ENCODE measurements at places on chromosomes 1 and 21.

DNA sequence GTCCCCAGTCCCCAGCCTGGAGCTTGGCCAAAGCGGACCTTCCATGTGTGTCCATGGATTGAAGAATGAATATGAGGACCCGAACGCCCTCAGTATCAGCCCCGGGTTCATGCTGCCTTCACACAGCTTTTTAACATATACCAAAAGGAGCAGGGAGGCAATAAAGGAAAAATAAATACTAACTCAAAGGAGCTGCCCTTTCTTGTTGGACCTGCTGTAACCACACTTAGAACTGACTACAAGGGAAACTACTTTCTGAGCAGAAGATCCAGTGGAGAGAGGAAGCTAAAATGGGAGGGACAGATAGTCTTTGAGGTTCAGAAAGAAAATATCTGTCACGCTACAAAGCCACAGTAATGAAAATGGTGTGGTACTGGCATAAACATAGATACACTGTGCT lies 48.6 kb downstream of the CNN3 start:
- DNase-seq = no peak

GRCh38 chr1:15197591-15198447 lies 44.3 kb downstream of the TMEM51 start:
- no peak for DNase-seq

DNA sequence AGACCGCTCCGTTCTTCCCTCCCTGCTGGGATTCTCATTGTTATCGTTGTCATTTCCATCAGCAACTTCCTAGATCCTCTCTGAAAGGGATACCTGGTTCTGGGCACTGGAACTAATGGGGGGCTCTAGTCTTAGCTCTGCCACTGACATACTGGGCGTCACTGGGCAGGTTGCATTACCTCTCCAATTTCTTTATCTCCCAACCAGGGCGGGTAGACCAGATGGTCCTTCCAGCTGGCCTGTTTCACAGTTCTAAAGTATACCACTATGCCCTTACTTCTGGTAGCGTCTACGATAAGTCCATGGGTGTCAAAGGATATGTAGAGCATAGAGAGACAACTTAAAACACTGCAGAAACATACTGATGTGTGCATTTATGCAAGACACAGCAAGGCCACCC lies 1.4 kb downstream of the GPR37L1 start:
- no peak for DNase-seq

GRCh38 chr1:17984583-17984982 lies 123.0 kb upstream of the IGSF21 start:
- DNase-seq = peak; percentile 17

GRCh38 chr1:36182734-36183133 lies 26.8 kb downstream of the MAP7D1 start:
- no peak for DNase-seq

GRCh38 chr1:54678776-54679643 lies 36.7 kb upstream of the TTC4 start:
- DNase-seq = no peak

- no peak for DNase-seq
These were observed 10.1 kb upstream of the LRRC38 start for GRCh38 chr1:13523780-13524477.

DNA sequence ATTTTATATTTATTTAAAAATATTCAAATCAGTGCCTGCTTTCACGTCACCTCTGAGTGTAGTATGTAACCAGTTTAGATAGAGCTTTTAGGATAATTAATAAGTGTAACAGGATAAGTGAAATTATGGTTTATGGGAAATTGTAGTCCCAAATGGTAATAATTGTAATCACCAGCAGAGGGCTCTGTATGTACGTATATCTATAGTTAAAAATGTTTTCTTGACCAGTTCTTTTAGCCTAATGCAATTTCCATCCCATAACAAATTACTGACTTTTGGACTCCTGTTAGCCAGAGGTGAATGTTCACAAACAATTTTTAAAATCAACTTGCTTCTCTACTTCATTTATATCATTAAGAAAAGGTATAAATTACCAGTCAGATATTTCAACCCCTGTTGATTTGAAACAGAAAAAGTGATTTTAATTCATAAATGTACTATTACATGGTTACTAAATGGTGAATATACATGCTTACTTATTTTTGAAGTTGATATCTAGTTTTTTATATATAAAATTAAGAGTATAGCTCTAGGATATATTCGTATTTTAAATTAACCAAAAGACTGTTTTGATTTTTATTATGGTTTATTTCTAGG lies 25.3 kb downstream of the SLC30A7 start:
- DNase-seq = peak; percentile 58

DNA sequence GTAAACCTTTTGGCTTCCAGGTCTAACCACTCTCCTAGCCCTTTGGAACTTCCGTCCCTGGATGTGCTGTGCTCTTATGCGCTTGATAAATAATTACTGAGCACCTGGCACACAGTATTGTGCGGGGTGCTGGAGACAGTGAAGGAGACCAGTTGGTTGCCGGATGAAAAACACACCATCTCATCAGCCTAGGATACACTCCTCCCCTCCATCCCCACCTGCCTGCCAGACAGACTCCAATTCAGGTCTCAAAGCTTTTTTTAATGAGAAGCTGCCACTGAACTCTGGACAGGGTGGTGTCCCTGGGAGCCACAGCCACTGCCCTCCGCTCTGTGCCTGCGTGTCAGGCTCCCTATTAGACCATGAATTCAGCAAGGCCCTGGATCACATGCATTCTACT lies 9.2 kb downstream of the GNB1 start:
- no peak for DNase-seq

DNA sequence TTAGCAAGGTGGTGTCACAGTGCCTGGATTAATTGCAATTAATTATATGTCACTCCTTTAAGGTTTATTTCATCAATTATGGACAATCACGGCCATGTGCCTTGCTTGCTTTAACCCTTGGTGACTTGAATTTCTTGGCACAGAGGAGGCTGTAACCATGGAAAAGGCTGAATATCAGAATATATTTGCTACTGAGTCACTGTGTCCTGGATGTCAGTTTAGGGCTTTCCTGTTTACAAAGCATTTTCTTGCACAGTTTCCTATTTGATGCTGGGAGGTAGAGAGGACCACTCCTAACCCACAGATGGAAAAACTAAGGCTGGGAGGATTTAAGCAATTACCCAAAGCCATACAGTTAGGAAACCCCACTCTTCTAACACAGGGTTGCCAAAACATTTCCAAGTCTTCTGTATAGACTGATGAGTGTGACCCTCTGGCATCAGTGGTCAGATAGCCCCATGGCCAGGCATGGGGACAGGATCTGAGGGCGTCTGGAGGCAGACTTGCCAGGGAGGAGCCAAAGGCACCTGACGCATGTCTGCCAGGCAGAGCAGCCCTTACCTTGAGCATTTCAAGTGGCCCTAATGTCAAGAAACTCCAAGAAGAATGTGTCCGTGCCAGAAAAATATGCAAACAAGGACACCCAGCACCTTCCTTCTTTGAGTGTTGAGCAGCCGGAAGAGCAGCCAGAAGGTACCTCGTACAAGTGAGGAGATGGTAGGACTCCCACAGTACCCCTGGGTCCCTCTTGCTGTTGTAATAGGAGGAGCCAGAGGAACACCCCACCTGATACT lies 34.4 kb downstream of the KCNN3 start:
- DNase-seq = no peak

DNA sequence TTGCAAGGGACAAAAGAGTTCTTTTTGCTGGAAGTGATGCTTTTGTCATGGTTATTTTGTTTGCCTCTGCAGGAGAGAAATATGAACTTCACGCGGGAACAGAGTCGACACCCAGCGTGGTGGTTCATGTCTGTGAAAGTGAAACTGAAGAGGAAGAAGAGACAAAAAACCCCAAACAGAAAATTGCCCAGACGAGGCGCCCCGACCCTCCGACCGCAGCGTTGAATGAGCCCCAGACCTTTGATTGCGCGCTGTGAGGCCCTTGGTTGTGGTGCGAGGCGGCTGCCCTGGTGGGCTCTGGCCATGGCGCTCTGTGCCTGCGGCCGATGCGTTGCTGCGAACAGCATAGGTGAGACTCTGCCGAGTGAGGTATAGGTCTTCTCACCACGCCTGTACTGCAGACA lies 20.9 kb upstream of the NCMAP start:
- DNase-seq = no peak

- DNase-seq = no peak
These were observed 4.8 kb upstream of the SRP9 start for GRCh38 chr1:225772848-225773247.

DNA sequence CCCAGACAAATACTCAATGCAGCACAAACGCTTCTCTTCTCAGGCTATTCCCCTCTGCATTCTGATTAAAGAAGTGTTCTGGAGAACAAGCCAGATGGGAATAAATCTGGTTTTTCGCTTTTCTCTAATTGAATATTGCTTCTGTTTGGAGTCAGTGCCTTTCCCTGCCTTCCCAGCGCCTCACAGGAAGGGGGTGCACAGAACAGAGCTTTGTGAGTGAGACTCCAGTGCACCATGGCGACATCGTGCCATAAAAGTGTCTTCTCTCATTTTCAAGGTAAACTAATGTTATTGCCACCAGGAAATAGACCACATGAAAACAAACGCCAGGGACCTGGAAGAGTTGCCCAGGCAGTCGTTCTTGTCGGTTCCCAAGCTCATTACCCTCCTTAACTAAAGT lies 43.6 kb upstream of the SLC45A1 start:
- no peak for DNase-seq

DNA sequence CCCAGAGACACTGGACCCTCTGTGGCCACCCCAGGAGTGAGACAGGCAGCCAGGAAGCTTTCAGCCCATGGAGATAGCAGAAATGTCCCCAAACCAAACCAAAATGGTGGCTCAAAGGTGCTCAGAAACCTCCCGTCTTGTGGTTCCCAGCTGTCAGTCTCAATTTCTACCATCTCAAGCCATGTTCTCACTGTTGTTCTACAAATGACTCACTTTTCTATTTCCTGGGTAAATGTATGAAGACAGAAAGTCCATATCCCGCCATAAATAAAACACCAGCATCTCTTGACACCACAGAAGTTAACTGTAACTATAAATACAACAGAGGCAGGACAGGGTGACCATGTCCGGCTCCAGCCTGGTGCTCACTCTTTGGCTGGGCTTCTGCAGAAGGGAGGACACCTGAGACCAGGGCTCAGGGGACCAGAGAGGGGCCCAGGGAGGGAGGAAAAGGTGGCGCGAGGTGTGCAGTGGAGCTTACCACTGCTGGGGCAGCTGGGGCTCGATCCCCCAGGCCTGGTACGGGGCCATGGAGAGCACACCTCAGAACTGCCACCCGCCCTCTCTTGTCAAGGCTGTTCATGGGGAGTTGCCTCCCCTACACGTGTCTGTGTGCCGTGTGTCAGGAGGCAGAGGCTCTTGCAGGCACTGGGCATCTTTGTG lies 43.6 kb downstream of the EPHB2 start:
- DNase-seq = peak; percentile 30

DNA sequence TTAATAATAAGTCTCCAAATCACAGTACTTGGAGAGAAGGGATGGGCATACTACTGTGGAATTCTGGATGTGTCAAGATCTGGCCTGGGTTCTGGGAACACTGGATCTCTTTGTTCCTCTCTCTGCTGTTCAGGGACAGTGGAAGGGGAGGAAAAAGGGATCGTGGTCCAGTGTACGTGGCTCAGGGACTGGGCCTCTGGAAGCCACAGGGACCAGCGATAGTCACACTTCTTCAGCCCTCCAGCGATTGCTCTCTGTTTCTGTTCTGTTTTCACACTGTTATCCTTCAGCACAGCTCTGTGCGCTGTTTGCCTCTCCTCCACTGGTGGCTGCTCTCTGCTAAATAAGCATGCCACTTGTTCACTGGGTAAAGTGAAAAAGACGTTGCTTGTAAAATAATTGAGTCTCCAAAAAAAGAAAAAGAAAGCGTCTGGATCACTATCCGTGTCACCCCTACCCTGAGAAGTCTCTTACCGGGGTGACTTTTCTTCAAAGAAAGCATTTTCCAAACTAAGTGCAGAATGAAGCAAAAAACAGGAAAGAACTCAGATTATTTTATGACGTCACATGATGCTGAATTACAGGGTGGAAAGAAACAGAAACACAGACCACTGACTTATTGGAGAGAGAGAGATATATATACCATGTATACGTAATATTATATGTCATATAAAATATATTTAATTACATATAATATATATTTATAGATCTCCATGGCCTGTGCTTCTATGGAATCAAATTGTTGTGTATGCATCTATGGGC lies 279.4 kb downstream of the RGS7 start:
- DNase-seq = no peak

DNA sequence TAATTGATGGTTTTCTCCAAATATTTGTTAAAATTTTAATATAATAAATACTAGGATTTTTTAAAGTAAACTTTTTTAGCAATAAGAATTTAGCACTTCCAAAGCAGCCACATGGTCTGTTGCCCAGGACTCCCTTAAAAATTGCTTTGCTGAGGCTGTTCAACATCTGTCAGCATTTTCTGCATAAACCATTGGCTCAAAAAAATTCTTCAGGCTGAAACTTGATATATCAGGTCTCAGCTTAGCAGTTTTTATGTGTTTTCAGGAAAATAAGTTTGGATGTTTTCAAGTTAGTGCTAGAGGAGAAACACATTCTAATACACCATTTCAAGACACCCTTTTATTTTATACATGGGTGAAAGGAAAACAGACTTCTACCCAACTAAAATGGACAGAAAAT lies 69.1 kb upstream of the C1orf105 start:
- DNase-seq = peak; percentile 8

- DNase-seq = no peak
These were observed 73.0 kb downstream of the DAP3 start for GRCh38 chr1:155761736-155762405.

DNA sequence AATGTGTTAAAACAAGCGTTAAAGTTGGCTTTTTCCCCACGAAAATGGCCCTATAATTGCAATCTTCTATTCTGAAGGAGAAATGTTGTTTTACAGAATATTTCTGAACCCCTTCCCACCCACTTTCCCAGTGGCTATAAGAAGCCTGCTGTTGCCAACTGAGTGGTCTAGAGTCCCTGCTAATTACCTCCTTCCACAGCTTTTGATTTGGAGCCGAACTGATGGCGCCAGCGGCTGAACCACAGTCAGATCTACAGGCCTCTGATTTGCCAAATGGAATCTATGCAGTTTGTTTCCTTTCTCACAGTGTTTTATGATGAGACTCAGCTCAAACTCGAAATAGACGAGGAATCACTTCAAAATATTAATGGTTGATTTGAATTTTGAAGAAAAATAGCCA lies 76.0 kb upstream of the C1orf105 start:
- DNase-seq = peak; percentile 5

GRCh38 chr21:35381743-35382310 lies 332.7 kb upstream of the RUNX1 start:
- DNase-seq = no peak

GRCh38 chr1:47209725-47210325 lies 20.0 kb upstream of the PDZK1IP1 start:
- no peak for DNase-seq

- no peak for DNase-seq
These were observed 20.4 kb upstream of the FGGY start for GRCh38 chr1:59276439-59276851.

Data from EL (cell line).